Inflammatory macrophage treated with lipopolysaccharide for 4 hours (primary cell): ENCODE measurements at places on chromosomes 11 and 22.
A peak's percentile ranks its signal among the peaks of the same experiment; 100 is the strongest.

DNA sequence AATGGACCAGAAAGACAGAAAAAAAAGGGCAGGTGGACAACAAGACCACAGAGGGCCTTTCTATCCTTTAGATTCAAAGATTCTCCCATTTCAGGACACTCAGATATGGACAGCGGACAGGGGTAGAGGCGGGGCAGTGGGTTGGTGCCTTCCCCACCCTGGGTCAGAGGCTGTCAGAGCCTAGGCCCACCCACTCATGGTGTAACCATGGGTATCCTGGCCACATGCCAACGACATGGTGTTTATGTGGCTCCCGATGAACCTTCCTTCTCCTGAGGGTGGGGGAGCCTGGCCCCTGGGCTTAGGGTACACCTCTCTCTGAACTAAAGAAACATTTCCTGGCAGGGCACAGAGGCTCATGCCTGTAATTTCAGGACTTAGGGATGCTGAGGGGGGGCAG, 14.3 kb upstream of the P2RY2 start:
- DNase-seq = no peak

DNA sequence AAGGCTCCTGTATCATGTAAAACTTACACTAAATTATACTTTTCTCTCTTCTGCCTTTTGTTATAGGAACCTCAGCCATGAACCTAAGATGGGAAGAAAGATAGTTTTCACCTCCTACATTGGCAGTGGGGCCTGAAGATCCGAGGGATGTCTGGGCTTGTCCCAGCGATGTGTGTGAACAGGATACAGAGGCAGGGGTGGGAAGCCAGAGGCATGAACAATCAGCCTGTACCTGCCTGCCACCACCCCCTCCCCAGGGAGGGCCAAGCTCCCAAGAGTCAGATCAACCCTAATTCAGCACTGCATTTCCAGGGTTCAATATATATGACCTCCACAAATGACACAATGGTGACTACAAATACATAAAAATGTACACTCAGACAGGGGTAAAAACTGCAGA, 9.4 kb downstream of the KIAA0930 start:
- DNase-seq = no peak

DNA sequence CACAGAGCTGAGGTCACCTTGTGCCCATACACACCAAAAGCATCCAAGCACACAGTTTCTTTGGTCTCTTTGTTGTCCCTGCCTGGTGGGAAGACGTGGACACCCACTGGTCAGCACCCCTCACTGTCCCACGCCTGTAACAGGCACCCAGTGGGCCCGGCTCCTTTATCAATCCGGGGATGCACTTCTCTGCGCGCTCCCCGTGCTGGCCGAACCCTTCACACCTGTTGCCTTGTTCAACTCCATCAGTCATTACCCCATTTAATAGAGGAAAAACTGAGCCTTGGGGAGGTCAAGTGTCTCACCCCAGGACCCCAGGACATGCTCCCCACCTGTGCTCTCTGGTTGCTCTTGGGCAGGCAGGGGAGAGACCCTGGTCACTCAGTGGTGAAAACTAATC, 49.7 kb upstream of the FGF3 start:
- no peak for DNase-seq

GRCh38 chr22:39898997-39899396, 1.9 kb upstream of the GRAP2 start:
- peak; percentile 75 for DNase-seq

- DNase-seq = peak; percentile 68
Measured at GRCh38 chr11:45110562-45110961, 35.9 kb upstream of the PRDM11 start.

DNA sequence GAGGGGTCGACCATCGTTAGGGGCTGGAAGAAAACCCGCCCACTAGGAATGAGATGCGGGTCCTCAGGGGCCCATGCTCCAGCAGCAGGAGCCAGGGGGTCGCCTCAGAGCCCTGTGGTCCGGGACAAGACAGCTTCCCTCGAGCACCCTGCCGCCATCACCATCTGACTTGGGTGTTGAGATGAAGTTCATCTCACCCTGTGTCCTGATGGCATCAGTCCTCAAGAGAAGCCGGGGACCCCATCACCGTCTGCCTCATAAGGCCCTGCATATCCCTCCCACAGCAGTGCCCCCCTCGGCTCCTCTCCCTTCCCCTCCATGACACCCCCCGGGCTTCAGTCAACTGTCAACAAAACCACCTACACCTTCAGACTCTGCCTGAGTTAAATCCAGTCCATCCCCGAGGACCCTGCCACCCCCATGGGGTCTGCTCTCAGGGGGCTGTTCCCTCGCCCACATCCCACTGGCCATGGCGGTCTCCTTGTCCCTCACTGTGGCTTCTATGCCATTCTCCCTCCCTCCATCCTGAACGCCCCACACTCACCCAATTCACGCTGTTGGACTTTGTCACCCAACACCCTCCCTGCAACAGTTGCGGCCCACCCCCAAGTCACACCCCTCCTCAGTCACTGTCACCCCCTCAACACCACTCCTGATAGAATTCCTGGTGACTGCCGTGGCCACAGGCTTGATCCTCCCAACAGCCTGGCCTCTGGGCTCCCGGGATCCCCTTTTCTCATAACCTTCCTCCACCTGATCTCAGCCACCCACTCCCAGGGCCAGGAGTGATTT, 87.7 kb upstream of the RTL6 start:
- DNase-seq = no peak

GRCh38 chr11:96026310-96026709, 102.4 kb upstream of the MTMR2 start:
- DNase-seq = no peak
